HT-29 (cell line): ENCODE measurements at places on chromosomes 16 and 17.
A peak's percentile ranks its signal among the peaks of the same experiment; 100 is the strongest.

DNA sequence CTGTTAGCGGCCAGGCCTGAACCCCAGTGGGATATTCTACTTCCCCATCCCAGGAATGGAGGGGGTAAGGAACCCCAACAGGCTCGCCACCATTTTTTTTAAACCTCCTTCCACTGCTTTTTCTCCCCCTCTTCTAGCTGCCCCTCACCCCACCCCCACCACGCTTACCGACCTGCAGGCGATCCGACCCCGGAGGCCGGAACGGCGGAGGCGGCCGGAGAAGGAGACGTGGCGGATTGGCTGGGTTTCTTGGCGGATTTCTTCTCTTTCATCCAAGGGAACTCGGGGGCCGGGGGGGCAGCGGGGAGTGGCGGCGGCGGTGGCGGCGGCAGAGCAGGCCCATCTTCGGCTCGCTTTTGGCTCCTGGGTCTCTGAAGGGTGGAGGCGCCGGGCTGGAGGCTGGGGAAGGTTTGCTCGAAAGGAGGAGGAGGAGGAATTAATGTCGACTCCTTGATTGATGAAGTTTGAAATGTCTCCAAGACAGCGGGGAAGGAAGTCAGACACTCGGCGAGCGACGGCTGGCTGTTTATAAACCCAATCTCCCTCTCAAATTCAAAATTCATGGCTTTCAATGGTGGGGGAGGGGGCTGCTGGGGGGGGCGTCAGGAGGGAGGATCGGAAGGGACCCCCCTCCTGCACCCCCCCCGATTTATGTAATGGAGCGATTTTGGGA, 424 bp downstream of the HOXB2 start:
- DNase-seq, result no peak

DNA sequence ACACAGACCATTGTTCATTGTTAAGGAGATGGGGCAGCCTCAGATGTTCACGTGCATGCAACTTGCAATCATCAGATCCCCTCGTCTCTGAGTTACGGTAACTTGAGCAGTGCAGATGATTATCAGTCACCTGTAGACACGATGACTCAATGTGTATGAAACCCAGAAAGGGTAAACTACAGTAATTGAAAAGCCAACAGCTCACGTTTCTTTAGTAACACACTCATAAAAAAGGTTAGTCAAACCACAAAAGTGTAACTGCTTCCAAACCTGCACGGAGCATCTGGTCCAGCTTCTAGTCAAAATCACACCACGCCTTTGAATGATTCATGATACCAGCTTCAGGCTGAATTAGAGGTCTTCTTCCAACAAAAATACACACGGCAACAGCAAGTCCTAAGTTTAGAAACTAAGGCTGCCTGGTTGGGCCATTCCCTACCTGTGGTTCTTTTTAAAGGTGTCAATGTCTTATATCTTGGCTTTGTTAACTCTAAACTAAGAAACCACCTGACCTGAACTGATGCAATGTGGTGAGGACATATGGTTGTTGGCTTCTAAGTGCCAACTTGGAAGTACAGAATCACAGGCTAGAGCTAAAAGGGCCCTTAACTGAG, 32.3 kb downstream of the GRB7 start:
- peak; percentile 67 for DNase-seq

GRCh38 chr16:85615014-85615851, 2.1 kb downstream of the GSE1 start:
- DNase-seq, result peak; percentile 85

- DNase-seq, result peak; percentile 68
These were observed 66.8 kb downstream of the DNAH3 start for GRCh38 chr16:21083729-21084268.

DNA sequence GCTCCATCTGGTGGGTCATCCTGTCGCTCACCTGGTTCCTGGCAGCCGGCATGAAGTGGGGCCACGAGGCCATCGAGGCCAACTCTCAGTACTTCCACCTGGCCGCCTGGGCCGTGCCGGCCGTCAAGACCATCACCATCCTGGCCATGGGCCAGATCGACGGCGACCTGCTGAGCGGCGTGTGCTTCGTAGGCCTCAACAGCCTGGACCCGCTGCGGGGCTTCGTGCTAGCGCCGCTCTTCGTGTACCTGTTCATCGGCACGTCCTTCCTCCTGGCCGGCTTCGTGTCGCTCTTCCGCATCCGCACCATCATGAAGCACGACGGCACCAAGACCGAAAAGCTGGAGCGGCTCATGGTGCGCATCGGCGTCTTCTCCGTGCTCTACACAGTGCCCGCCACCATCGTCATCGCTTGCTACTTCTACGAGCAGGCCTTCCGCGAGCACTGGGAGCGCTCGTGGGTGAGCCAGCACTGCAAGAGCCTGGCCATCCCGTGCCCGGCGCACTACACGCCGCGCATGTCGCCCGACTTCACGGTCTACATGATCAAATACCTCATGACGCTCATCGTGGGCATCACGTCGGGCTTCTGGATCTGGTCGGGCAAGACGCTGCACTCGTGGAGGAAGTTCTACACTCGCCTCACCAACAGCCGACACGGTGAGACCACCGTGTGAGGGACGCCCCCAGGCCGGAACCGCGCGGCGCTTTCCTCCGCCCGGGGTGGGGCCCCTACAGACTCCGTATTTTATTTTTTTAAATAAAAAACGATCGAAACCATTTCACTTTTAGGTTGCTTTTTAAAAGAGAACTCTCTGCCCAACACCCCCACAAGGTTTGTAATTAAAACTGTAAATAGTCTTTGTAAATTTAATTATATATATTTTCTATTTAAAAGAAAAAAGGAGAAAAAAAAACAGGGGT, 1.7 kb downstream of the FZD2 start:
- DNase-seq, result no peak

DNA sequence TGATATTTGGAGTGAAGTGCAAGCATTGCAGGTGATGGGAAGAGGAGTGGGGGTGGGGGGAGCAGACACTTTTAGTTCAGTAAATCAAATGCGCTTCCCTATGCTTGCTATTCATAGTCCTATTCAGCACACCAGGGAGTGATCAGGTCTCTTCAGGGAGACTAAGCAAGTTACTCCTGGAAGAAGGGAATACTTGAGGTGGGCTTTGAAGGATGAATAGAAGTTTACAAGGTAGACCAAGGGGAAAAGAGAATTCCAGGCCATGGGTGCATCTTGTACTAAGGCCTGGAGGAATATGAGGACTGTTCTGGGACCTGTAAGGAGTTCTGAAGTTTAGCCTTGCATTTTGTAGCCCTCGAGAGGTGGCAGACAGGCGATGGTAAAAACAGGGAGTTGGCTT, 40.1 kb upstream of the LGALS9 start:
- no peak for DNase-seq

DNA sequence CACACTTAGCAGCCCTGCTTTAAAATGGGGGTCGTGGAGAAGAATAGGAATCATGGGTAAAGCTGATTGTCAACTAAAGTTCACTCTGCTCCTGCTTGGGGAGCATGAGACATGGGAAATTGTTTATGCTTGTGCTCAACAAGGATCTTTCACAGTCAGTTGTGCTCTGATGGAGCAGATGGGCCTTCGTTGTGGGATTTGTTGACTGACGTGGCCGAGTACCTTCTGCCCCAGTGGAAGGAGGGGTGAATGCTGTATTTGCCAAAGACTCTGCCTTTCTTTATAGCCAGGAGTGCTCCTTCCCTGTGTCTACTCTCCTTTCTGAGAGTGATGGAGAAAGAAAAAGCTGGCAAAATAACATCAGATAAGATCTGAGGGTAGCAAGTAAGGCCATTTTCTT, 11.4 kb downstream of the ARSG start:
- DNase-seq, result no peak

GRCh38 chr17:12547831-12548230, 117.9 kb upstream of the MYOCD start:
- DNase-seq, result no peak

GRCh38 chr16:11799509-11800381, 2.7 kb upstream of the ZC3H7A start:
- DNase-seq, result no peak

DNA sequence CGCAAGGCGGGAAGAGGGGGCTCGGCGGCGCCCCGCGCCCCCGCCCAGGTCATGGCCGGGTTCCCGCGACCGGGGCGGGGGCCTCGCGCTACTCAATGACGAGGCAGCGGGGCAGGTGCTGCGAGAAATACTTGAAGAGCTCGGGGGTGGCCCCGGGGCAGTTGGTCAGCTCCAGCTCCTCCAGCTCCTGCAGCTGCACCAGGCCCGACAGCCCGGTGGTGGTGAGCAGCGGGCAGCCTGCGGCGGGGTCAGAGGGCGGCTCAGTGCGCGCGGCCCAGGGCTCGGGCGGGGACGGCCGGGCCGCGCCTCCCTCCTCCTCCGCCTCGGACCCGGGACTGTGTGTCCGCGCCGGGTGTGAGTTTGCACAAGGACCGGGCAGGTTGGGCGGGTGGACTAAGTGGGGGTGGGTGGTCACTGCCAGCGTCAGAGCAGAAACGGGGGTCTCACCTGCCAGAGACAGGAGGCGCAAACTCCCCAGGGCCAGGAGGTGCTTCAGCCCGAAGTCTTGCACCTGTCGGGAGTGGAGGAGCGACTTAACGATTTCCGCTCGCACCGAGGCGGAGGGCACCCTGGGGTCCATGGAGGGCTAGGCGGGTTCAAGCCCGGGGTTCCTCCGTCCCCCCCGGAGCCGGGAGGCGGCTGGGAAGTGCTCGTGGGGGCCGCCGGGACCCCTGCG, 4.1 kb upstream of the WDR24 start:
- DNase-seq, result no peak

- no peak for DNase-seq
These were observed 13.3 kb downstream of the CEP112 start for GRCh38 chr17:66178642-66179041.

DNA sequence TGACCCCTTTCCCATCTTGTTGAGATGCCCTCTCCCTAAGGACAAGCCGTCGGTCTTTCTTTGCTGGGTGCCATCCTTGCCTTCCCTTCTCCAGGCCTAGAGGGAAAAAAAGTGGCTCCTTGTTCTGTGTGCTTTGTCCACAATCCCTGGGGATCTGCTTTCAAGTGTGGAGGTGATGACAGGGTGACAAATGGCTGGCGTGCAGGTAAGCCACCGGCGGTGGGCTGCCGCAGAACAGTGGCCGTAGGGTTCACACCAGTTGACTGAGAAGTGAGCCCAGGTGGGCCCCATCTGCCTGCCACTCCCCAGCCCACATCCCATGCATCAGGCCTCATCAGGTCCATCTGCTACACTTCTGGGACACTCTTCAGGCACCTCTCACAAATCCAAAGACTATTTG, 11.4 kb upstream of the CALB2 start:
- no peak for DNase-seq

- DNase-seq, result no peak
These were observed 1308.4 kb downstream of the CDH8 start for GRCh38 chr16:60727851-60728250.

DNA sequence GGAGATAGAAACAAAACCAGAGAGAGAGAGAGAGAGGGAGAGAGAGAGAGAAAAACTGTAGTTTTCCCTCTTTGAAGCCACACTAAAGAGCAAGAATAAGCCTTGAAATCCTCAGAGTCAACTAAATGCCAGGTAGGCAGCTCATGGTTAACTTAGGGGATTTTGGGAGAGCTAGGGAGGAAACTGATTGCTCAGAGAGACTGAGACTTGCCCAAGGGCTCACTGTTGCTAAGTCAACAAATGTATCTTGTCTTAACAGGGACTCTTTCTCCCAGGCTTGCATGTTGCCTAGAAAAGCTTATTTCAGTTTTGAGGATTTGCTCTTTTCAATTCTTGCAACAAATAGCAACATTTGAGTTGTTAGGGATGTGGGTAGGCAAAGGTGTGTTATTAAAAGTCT, 4.5 kb upstream of the SLC5A11 start:
- DNase-seq, result no peak

- DNase-seq, result peak; percentile 71
These were observed 490.5 kb upstream of the CA10 start for GRCh38 chr17:52648995-52649394.

DNA sequence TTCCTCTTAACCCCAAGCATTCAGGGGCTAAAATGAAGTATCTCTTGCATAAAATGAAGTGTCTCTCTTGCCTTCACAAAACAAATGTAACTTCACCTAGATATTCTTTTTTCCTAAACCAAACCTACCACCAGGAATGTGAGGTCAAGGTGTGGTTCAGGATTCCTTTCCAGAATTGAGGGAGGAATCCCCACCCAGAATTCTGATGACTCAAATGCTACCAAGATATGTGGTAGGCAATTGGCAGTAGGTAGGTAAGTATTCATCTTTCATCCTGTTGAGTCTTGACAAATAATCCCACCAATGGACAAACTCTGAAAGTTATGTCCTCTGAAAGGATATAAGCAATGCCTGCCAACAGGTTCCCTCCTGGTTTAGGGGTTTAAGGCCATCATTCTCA, 26.2 kb downstream of the TRIM16 start:
- peak; percentile 24 for DNase-seq

- DNase-seq, result no peak
These were observed 11.1 kb upstream of the ZNF652 start for GRCh38 chr17:49373115-49373514.

- no peak for DNase-seq
These were observed 25.4 kb downstream of the CALCOCO2 start for GRCh38 chr17:48856122-48856821.

GRCh38 chr16:21991621-21992020, 9.3 kb downstream of the PDZD9 start:
- no peak for DNase-seq

DNA sequence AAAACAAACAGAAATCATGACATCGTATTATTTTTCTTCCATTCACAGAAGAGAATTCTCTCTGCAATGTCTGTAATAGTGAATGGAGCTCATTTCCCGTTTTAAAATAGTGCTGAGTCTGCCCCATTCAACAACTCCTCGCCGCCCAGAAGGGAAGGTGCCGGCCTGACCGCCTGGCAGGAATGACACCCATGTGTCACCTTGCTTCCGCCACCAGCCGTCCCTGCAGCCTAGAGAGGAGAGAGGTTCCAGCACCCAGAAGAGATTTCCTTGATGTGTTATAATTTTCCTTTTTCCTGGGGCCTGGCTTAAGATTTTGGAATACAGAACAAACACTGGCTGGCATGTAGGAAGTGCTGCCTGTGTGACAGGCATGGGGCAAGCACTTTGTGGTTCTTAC, 60.0 kb downstream of the MEAK7 start:
- DNase-seq, result no peak

DNA sequence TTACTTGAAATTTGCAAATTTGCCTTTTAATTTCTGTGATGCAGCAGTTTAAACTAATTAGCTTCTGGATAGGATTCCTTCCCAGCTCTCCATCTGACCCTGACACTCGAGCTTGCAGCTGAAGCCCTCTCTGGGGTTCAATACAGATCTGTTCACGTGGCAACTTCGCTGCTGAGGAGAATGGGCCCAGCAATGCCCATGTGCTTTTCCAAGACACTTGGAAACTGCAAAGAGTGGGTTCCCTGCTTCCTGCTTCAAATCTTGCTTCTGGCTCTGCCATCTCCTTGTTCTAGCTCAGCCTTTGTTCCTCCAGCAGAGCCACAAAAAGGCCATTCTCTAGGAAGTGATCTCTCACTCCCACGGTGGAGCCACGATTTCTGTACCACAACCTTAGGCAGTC, 50.0 kb upstream of the IRX6 start:
- no peak for DNase-seq

GRCh38 chr17:4519361-4519788, 20.7 kb downstream of the SPNS2 start:
- no peak for DNase-seq
